ENCODE measurements at places on chromosomes 2 and 18.

DNA sequence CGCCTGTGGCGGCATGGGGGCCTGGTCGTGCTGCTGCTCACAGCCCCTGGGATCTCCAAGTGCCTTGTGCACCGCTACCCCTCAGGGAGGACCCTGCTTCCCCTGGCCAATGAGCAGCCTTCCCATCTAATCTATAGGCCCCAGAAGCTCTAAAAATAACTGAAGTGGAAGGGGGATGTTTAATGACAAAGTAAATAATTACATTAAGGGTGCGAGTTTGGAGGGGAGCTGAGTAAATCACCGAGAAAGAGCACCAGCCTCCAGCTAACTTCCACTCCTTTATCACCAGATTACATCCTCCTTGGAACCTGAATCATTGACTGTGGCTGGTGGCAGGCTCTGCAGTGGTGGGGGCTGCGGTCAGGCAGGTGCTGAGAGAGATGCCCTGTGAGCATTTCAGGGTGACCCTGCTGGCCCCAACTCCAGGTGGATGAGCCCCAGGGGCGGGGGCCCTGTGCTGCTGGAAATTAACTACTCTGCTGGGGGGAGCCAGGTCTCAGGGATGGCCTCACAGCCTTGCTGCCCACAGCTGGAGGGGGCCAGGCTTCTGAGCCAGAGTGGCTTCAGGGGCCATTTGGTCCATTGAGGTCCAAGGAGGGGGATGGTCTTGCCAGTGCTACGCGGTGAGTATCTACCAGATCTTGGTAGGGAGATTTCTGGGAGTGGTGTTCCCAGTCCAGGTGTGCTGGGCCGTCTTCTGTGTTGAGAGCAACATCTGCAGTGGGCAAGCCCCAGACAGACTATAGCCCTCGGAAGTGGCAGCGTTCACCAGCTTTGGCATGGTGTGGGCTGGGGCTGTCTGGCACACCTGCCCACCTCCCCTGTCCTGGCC, 74.2 kb downstream of the GLI2 start:
- DNase-seq: no peak

DNA sequence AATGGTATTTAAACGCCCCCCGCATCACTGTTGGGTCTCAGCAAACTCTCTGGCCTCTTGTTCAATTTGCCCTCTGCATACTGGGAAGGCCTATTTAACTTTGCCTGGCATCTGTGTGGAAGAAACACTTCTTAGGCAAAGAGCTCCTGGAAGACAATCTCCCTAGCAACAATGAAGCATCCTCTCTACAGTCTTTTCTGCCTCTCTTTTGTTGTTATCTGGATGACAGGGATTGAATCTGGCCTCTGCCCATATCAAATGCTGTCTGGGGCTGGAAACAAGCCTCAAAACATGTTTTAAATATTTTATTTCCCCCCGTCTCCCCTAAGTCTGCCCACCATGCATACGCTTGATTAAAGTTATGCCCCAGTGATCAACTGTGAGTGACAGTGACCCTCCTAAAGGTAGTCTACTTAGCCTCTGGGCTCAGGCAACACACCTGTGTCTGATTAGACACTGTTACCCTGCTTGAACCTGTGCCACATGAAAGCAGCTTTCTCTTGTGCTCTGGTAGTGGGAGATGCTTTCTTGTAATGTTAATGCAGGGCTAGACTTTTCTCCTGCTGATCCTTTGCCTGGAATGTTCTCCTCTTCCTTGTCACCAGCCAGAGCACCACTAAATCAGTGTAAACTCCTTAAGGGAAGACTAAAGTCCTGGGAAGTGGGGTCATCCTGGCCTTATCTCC, 34.9 kb downstream of the CDC42EP3 start:
- DNase-seq: no peak

DNA sequence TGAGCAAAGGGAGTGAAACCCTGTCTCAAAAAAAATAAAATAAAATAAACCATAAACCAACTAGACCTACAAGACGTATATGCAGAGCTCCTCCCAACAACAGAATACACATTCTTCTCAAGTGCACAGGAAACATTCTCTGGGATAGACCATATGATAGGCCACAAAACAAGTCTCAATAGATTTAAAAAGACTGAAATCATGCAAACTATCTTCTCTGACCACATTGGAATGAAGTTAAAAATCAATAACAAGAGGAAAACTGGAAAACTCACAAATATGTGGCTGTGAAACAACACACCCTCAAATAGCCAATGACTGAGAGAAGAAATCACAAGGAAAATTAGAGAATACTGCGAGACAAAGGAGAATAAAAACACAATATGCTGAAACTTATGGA, 7.2 kb upstream of the AFG3L2 start:
- no peak for DNase-seq

DNA sequence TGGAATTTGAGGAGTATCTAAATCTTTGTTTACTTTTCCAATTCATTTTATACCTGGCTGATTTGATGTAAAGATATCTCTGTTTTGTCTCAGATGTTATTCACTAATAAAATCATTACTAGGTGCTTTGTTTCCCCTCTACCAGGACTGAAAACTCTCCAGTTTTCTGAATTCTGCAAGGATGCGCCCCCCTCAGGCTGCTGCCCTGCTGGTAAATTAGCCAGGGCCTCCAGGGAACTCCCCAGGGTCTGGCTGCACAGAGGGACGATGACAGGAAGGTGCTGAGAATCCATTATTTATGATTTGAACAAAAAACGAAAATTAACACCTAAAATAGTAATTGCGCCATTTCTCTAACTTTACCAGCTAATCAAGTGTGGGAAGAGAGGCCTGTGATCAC, 541.2 kb upstream of the POU3F3 start:
- DNase-seq: no peak

- DNase-seq: no peak
Measured at GRCh38 chr2:219551441-219552381, 7.9 kb downstream of the TMEM198 start.

GRCh38 chr2:182133195-182133891, 147.7 kb downstream of the PPP1R1C start:
- DNase-seq: no peak

DNA sequence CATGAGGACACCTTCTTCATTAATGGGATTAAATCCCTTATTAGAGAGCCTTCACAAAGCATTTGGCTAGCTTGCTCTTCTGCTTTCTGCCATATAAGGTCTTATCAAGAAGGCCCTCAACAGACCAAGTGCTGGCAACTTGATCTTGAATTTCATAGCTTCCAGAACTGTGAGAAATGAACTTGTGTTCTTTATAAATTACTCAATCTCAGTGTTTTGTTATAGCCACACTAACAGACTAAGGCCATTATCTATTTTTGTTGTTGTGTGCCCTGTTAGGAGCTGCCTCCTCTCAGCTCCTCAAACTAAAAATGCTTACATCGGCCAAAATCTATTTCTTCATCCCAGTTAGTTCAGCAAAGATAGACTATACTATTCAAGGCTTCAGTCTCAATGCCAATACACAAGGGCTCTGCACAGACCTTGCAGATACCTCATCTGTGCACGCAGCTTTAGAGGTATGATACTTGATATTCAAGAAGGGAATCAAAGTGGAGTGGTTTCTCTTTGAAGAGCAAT, 182.9 kb downstream of the GPD2 start:
- no peak for DNase-seq

GRCh38 chr2:48722391-48722790, 33.1 kb downstream of the LHCGR start:
- DNase-seq: no peak

GRCh38 chr2:168565112-168565511, 109.0 kb downstream of the CERS6 start:
- DNase-seq: no peak

DNA sequence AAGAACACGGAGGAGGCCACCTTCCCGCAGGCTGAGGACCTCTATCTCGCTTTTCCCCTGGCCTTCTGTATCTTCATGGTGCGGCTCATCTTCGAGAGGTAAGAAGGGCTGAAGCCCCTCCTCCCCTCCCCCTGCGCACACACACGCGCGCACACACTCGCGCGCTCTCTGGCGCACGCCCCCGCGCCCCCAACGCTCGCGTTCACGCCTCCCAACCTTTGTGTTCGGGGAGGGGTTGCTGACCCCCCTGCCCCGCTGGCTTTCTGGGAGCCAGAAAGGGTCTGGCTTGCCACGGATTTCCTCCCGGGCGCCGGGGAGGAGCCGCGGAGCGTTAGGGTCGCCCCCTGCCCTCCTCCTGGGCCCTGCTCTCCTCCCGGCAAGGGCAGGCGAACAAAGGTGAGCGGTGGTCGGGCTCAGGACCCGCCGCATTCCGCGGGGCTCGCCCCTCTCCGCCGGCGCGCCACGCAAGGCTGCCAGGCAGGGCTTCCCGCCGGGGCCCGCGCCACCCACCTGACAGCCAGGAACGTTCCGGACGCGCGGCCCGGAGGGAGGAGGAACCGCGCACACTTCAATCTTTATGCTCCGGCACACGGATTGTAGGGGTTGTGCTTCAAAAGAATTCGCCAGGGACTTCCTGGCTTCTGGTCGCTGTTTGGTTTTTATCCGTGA, 583 bp downstream of the CERS6 start:
- DNase-seq: peak; percentile 11

DNA sequence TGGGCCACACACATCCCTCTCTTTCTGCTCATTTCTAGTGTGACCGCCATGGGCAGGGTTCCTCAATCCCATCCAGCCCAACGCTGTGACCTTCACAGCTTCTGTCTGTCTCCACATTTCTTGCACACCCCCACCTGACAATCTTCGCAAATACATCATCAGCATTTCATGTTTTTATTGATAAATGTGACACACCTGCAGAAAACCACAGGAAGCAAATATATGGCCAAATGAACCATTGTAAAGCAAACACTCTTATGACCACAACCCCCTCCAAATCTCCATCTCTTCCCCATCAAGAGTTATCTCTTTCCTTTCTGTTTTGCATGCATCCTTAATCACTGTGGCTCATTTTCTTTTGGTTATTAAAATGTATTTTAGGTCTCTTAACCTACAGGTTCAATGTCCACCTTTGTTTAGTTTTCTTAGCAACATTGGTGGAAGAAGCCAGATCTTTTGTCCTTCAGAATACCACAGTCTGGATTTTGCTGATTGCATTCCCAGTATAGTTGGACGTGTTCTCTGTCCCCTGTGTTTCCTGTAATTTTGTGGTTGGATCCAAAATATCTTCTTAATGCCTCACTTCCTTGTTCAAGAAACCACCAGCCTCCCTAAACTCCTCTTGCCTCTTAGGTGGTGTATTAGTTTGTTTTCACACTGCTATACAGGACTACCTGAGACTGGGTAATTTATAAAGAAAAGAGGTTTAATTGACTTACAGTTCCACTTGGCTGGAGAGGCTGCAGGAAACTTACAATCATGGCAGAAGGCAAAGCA, 9.8 kb upstream of the NCK2 start:
- no peak for DNase-seq

GRCh38 chr2:239276851-239277250, 124.0 kb downstream of the HDAC4 start:
- no peak for DNase-seq

- no peak for DNase-seq
Measured at GRCh38 chr2:119808516-119809147, 48.9 kb downstream of the PTPN4 start.

GRCh38 chr2:19799881-19800780, 101.7 kb downstream of the TTC32 start:
- no peak for DNase-seq

DNA sequence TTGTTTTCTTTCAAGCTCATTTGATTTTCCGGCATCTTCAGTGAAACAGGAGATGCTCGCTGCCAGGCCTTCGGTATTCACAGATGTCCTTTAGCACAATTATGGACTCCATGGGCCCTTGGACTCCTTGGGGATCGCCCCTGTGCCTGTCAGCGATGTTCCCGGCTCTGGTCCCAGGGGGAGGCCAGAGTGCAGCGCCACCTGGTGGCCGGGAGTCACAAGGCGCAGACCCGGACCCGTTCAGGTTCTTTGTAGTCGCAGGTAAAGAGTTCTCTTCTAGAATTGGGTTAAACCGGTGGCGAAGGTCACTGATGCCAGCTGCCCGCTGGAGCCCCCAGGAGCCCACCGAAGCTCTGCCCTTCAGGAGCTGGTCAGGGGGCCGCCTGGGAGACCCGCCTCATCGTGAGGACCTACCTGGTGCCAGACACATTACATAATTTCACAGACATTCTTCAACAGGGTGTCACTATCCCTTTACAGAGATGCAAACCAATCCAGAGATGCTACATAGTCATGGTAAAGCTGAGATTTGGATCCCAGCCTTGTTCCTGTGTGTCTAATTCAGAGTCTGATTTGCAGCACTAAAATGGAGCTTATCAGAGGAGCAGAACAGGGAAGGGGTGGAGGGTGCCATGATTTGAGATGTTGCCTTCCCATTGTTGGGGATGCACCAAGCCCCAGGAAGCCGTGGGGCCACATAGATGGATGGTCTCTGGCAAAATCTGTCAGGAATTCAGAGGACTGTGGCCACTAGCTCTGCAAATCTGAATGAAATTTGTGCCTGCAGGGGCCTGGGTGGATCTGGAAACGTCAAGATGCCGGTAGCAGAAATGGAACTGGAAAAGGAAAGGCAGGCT, 6.0 kb upstream of the INPP5D start:
- DNase-seq: peak; percentile 67

- no peak for DNase-seq
Measured at GRCh38 chr18:4705894-4706293, 250.8 kb upstream of the DLGAP1 start.

DNA sequence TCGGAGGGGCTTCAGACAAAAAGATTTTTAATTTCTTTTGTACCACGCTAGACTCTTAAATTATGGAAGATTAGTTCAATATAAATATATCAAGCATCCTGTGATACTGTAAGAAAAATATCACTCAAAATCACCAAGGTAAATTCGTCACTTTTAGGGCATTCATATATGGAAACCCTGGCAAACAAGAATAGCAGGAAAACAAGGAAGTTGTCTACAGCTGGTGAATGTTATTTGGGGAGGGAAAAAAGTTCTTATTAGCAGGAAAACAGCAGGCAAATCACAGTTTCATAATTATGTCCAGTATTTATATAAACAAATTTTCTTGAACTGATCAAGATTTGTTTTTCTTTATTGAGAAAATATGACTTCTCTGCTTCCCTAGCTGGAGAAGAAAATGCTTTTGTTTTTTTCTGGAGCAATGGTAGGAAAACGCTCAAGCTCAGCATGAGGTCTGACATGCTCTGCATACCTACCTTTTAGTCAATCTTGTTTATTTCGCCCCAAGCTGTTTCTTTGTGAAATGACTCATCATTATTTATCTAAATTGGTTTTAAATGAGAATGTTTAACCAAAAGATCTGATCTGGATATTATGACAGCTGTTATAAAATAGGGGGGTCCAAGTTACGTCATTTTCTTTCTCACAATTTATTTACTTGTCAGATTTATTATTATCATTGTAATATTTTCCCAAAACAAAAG, 14.7 kb downstream of the LINC00305 start:
- DNase-seq: no peak

- DNase-seq: no peak
Measured at GRCh38 chr2:52145005-52145404, 1113.1 kb upstream of the NRXN1 start.

GRCh38 chr2:205775097-205775877, 93.0 kb downstream of the NRP2 start:
- DNase-seq: no peak

- no peak for DNase-seq
Measured at GRCh38 chr2:20552847-20553246, 98.1 kb downstream of the HS1BP3 start.

- no peak for DNase-seq
Measured at GRCh38 chr2:187081461-187081860, 232.5 kb upstream of the ZSWIM2 start.

- DNase-seq: no peak
Measured at GRCh38 chr2:216654528-216655052, 21.4 kb downstream of the IGFBP2 start.

GRCh38 chr2:80073134-80073561, 231.4 kb downstream of the LRRTM1 start:
- DNase-seq: no peak

Measured in stimulated activated CD8-positive, alpha-beta memory T cell treated with anti-CD3 and anti-CD28 coated beads, Interleukin-4, amount 100 ng/mL, for 4 hours (primary cell).